ENCODE measurements at places on chromosomes 6 and 20.

DNA sequence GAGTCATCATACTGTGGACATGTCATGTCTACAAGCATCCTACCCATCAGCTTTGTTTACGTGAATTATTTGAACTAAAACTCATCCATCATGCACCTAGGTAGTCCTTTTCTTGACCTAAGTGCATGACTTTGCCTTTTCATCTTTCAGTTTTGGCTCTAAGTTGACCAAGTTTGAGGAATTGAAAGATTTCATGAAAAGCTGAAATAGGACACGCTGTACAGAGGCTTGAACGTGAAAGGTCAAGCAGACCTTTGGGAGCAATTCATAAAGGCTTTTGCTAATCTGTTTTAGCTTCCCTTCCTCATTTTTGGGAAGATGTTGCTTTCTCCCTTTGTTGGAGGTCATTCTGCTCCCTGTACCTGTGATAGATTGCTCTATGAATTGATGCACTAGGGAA lies 55.1 kb upstream of the MLIP start:
- no peak for DNase-seq

DNA sequence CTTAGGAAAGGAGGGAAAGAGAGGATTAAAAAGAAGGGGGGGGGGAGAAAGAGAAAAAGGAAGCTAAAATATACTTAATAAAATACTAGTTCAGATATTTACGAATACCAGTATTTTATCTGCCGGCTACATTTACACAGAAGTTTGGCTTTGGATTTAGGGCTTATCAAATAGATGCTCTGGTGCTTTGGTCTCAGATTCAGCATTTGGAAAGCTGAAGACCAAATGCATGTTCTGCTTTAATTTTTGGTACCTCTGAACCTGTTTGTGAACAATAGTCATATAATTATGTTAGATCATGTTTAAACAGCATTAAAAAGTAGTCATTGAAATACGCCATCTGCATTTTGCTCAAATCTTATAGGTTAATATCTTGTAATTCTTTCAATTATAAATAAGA lies 786.0 kb upstream of the CITED2 start:
- DNase-seq = no peak

DNA sequence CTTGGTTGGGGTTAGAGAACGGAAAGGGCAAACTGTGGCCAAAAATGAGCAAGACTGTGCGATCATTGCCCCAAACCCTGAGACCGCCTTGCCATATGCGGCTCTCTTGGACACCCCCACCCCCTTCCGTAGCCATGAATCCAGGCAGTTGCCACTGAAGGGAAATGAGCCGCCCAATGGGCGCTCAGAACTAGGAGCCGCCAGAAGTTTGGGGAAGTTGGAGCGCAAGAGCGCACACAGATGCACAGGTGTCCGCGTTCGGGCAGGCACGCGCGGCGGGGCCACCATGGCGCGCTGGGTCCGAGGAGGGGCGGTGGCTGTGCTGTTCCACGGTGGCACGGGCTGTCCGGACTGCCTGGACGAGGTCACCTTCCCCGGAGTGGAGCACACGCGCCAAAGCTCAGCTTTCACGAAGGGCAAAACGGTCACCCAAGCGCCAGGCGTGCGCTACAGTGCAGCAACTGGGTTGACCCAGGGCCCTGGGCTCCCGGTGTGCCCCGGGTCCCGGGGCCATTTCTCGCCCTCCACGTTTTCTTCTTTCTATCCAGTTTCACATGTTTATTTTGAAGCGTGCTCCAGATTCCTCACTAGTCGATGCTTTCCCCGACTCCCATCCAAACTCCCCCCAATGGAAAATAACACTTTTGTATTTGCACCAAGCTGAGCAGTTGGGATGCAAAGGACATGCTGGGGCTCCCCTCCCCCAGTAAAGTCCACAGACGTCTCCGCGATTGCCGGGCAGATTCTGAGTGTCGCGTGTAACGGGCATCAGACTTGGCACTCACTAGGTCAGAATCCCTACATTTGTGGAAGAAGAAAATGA lies 906 bp upstream of the PDE10A start:
- DNase-seq = no peak

- DNase-seq = no peak
Measured at GRCh38 chr6:35833536-35833935, 28.4 kb downstream of the LHFPL5 start.

DNA sequence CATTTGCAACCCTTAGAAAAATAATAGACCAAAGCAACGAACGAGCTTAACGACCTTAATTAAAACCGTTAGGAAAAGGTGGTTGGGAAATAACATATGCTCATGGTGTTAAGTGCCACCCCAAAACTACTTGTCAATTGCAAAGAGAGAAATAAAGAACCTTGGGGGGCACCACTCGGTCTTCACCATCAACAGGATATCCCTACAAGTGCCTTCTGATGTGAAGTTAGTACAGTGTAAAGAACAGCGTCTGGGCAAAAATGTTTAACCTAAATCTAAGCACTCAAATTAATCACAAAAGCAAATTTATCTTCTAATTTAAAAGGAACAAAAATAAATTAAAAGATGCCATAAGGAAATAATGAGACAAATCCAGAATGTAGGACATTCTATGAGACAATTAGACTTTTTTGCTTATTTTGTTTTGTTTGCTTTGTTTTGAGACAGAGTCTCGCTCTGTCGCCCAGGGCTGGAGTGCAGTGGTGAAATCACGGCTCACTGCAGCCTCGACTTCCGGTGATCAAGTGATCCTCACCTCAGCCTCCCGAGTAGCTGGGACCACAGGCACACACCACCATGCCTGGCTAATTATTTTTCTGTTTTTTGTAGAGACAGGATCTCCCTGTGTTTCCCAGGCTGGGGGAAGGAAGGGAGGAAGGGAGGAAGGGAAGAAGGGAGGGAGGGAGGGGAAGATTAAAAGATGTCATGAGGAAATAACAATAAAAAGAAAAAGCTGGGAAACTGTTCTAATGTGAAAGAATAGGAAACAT lies 41.3 kb upstream of the BTN3A2 start:
- DNase-seq = peak; percentile 66

DNA sequence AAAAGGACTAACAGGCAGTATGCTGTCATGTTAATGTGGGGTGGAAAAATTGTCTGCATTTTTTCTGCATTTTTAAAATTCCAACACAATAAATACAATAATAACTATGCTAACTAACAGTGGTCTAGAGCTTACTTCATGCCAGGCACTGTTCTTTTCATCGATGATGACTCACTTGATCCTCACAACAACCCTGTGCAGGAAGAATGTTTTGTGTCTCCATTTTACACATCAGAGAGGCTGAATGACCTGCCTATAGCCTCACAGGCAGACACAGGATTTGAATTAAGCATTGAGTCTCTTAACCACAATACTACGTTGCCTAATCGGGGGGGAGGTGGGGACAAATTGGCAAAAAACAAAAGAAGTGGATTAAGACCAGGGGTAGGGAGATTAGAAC lies 26.9 kb upstream of the FANCE start:
- DNase-seq = no peak

DNA sequence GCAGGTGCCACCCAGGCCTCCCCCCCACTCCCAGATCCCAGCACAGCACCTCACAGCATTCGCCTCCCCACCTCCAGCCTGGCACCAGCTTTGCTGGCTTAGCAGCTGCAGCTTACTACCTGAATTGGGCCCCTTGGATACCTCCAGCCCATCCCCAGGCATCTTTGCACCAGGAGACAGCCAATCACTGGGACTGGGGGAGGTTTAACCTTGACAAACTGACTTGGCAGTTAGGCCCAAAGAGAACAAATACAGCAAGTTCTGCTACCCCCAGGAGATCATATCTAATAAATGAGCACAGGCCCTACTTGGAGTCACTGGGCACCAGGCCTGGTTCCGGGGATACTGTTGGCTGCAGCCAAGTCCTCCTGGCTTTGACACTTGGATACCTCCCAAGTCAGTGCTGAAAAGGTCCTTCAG lies 8.8 kb downstream of the PDRG1 start:
- DNase-seq = no peak

- no peak for DNase-seq
Measured at GRCh38 chr20:47757145-47758035, 27.9 kb downstream of the SULF2 start.

- no peak for DNase-seq
Measured at GRCh38 chr6:36204068-36204753, 7.7 kb downstream of the BRPF3 start.

- DNase-seq = no peak
Measured at GRCh38 chr6:13513626-13514502, 26.5 kb upstream of the GFOD1 start.

DNA sequence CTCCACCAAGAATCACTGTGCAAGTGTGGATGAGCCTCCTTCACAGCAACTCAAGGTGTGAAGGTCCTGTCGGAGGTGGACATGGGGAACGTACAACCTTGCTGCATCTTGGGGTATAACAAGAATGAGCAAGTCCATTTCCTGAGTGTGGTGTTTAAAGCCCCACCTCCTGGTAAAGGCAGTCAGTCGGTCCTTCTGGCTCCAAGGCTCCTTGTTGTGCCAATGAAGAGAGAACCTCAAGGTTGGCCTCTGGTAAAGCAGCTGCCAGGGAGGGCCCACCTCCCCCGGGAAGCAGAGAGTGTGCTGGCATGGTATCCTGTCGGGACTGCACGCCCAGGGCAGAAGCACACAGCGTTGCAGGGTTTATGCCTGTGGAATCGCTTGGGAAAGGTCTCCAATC lies 12.4 kb upstream of the MAS1 start:
- no peak for DNase-seq

DNA sequence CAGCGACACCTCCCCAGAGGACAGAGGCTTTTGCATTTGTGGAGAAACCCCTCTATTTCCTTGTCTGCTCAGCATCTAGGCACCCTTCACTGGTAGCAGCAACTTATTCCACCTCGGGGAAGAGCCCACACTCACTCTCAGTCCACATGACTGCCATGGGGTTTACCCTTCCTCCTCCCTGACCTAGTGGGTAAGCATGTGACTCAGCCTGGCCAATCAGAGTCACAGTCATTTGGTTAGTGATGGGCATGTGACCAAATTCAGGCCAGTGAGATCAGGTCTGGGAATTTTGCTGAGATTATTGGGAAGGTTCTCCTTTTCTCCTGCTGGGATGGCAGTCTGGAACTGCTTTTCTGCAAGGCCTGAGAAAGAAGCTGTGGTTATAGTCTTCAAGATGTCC lies 145.7 kb upstream of the PHACTR3 start:
- DNase-seq = no peak

Measured in NCI-H69 (cell line).